AML-193 (cell line): ENCODE measurements at places on chromosomes 5 and 9.

DNA sequence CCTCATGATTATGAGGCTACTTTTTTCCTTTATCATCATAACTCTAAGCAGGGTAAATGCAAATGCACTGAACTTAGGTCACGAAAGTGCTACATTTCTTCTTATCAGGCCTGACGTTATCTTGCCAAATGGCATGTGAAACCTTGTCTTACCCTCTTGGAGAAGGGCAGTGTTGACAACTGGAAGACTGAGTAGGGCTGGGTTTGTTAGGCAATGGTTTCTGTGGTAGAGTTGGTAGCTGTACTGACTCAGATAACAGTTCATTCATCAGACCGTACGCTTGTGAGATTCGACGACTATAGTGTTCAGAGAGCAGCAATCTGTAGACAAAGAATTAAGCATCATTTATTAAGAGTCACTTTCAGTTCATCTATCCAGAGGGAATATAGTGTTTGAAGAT, 127.7 kb downstream of the CPLANE1 start:
- DNase-seq, result no peak

- DNase-seq, result no peak
Observed at GRCh38 chr5:150556859-150557508, 49.1 kb downstream of the NDST1 start.

GRCh38 chr5:42943931-42944631, 96.0 kb downstream of the ANXA2R start:
- DNase-seq, result no peak

- DNase-seq, result no peak
Observed at GRCh38 chr5:316210-317085, 5.1 kb upstream of the AHRR start.

DNA sequence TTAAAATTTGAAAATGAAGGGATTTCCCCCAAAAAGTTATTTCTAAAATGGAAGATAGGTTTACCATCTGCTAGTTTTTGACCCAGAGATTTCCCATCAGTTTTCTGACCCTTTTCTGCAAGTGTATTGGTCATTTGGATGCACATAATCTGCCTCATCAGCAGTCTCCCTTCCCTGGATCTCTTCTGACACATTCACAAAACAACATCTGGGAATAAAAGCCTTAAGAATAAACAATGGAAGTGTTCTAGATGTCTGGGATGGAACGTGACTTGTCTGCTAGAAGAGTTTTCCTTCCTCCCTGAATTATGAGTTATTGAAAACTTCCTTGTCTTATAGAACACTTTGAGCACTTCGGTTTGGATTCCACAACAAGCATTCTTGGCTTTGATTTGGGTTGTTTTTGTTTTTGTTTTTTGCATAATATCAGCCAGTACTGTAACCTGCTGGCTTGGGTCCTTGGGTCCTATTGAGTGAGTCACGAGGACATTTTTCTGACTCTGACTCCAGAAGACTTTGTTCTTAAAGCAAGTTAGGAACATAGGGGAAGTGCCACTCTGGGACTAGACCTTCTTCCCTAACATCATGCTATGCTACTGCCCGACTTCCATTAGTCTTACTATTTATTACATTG, 18.2 kb upstream of the ESM1 start:
- DNase-seq, result no peak

DNA sequence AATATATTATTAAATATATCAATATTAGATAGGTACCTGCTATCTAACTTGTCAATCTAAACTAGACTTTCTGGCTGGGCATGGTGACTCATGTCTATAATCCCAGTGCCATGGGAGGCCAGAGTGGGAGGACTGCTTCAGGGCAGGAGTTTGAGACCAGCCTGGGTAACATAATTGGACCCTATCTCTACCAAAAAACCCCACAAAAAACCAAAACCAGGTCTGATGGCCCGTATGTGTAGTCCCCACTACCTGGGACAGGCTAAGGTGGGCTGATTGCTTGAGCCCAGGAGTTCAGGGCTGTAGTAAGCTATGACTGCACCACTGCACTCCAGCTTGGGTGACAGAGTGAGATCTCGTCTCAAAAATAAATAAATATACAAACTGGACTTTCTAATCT, 55.0 kb downstream of the PJA2 start:
- no peak for DNase-seq

GRCh38 chr9:94900222-94901018, 173.9 kb downstream of the AOPEP start:
- DNase-seq, result no peak
